ENCODE measurements at places on chromosomes 11 and 22. TPM values are rescaled to one million over a fixed set of nuclear protein-coding genes. Genes with fewer than 3 reads are reported as not detected.

HTR3B gene
- not detected for total RNA-seq

GRCh38 chr11:124446916-124447315 is 1.4 kb upstream of the OR8B8 start:
- DNase-seq, result no peak

VPREB3 gene
- total RNA-seq, result not detected

DNA sequence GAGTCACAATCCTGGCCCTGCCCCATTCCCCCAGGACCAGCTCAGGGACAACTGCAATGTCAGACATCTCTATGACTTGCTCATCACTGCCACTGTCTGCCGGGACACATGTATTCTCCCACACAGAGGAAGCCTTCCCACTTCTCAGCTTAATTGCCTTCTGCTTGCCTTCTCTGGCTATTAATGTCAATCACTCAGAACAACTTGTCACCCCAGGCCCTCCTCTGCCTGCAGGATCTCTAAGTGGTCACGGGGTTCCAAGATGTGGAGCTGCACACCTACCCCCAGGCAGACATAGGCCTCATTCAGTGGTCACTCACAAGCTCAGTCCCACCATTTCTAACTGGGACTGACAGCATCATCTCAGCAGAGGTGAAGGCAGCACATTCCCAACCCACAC is 15.1 kb downstream of the PLEKHA7 start:
- DNase-seq, result no peak

DNA sequence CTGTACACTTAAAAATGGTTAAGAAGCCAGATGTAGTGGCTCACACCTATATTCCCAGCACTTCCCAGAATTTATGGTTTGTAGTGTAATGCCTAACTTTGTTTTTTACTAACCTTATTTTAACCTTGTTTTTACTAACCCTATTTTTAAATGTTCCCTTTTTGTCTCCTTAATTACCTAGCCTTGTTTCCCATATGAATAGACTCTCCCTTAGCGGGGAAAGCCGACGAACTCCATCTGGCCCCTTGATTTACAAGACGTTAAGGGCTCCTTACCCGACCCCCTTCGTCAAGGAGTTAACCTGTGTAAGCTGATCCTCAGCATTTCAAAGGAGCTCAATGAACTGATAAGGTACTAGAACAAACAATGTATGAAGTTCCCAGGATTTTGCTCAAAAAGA is 17.1 kb downstream of the APOBEC3H start:
- DNase-seq, result no peak

SPA17 gene
- 2.3 TPM for total RNA-seq

- DNase-seq, result no peak
These were observed 40.9 kb upstream of the CCDC188 start for GRCh38 chr22:20191803-20192202.

DNA sequence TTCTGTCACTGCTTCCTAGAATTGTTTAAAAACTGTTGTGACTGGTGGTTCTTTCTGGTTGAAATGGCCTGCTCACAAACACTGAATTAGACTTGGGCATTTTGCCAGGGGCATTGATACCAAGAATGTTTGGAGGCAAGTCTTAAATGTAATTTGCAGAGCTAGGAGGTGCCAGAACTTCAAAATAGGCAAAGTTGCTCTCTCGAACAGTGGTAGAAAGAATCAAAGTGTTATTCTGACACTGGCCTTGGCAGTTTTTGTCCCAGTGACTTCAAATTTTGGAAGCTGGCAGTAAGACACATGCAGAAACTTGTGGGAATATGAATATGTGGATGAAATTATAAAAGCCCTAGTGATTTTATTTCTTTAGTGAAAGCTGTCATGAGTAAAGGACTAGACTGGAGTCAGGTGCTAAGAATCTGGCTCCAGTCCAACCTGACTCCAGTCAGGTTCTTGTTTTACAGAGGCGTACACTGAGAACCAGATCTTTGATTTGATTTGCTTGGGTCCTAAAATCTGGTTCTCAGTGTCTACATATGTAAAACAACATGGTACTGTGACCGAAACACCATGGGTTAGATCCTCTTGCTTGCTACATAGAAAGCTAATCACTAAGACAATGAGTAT is 20.9 kb downstream of the SVIP start:
- no peak for DNase-seq

DNA sequence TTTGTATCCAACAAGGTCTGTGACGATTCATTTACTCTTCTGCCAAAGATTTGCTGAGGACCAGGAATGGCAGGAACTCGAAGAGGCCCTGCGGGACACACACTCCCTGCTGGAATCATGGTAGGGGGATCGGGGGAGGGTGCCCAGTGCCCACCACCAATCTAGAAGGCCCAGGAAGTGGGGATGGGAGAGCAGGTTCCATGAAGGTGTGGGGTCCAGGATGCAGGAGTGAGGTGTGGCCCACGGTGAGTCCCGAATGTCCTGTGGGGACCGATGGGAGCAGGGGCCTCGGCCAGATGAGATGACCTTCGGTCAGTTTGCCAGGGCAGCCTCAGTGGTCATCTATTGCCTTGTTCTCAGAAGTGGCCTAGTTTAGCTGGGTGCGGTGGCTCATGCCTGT is 492.7 kb downstream of the BRD1 start:
- DNase-seq, result no peak

NLRP14 gene
- not detected for total RNA-seq

GRCh38 chr11:72066855-72067254 is 13.5 kb downstream of the NUMA1 start:
- no peak for DNase-seq

SPTBN2 gene
- total RNA-seq, result 4.9 TPM

All from sigmoid colon (tissue), 7 donors.